ENCODE measurements at places on chromosomes 5 and 9. TPM values are rescaled to one million over a fixed set of nuclear protein-coding genes. Genes with fewer than 3 reads are reported as not detected.
A peak's percentile ranks its signal among the peaks of the same experiment; 100 is the strongest.

Gene PITX1
- polyA plus RNA-seq, result not detected

Gene SPOCK1
- polyA plus RNA-seq, result 0.18 TPM

Gene TGFBI
- 43.0 TPM for polyA plus RNA-seq

Gene CFAP157
- 0.07 TPM for polyA plus RNA-seq

Gene DMXL1
- 13.5 TPM for polyA plus RNA-seq

DNA sequence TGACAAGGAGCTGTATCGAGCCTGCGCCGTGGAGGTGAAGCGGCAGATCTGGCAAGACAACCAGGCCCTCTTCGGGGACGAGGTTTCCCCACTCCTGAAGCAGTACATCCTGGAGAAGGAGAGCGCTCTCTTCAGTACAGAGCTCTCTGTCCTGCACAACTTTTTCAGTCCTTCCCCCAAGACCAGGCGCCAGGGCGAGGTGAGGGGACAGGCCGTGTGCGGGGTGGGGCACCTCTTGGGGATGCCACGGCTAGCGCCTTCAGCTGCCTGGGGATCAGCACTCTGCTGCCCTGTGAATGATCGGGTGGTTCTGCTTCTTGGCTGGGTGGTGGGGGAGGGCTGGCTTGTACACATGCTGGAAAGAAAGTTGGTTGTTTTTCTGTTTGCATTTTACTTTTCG is 1.7 kb downstream of the NELFB start:
- peaks cover 3% of the 10 kb centered on the region for H3K36me3 ChIP-seq
- H3K4me3 ChIP-seq, result no peak overlapping the region
- no peak for DNase-seq

GRCh38 chr5:132496191-132496630 is 5.6 kb upstream of the IRF1 start:
- no peaks in the 10 kb centered on the region for H3K36me3 ChIP-seq
- H3K4me3 ChIP-seq, result peak overlapping the region; percentile 76
- H3K27ac ChIP-seq, result peak overlapping the region; percentile 97
- H3K27me3 ChIP-seq, result no peaks in the 10 kb centered on the region

All from liver (tissue), 10 donors.